ELR (cell line): ENCODE measurements at places on chromosomes 6 and 20.

DNA sequence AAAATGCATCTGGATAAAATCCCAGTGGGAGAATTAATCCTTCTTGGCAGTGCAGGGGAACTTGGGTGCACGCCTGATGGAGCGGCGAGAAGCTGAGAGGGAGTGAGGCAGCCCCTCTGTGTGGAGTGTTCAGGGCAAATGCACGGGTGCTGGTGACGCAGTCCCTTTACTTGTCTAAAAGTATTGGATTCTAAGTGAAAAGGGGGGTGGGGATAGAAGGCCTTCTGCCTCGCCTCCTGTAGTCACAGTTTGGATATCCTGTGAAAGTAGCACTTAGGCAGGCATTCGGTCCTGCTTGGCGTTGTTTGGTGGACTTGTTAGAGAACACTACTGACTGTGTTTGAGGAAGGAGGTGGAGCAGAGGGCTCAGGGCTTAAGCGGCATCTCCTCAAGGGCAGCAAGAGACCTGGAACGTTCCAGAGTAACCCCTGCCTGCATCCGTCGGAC lies 39.3 kb downstream of the PHACTR3 start:
- DNase-seq, result no peak

- DNase-seq, result no peak
Measured at GRCh38 chr6:25446830-25447569, 167.8 kb downstream of the CARMIL1 start.

DNA sequence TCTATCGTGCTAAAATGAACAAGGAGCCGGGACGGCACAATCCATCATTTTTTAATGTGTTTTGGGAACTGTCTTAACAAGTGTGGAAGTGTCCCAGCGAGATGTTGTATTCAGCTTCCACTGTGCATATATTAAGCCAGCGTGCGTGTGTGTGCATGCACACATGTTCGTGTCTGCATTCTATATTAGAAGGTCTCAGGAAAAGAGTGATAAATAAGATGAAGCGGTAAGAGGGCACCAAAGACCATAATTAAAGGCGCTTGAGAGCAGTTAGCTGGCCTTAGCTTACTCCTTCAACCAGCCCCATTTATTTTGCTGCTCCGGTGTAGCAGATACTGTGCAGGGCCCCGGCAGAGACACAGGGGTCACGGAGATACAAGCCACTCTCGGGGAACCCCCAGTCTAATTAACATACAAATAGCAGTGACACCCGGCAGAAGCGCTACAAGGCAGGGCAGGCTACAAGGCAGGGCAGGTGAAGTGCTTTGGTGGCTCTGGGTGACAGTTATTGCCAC lies 206.5 kb upstream of the RREB1 start:
- no peak for DNase-seq

- DNase-seq, result no peak
Measured at GRCh38 chr6:169098116-169098515, 155.5 kb downstream of the THBS2 start.
